ENCODE measurements at places on chromosomes 6 and 20. TPM values are rescaled to one million over a fixed set of nuclear protein-coding genes. Genes with fewer than 3 reads are reported as not detected.

Gene NNAT
- 0.92 TPM for polyA plus RNA-seq

Gene ADGRF5
- 2.6 TPM for polyA plus RNA-seq

Gene DEFB132
- 0.02 TPM for polyA plus RNA-seq

Gene TNXB
- polyA plus RNA-seq, result 18.6 TPM

Gene MYLK4
- polyA plus RNA-seq, result 0.27 TPM

Data from pancreas (tissue), 10 donors.